Left renal pelvis (tissue), 4 donors: ENCODE measurements at places on chromosomes 4 and X.

DNA sequence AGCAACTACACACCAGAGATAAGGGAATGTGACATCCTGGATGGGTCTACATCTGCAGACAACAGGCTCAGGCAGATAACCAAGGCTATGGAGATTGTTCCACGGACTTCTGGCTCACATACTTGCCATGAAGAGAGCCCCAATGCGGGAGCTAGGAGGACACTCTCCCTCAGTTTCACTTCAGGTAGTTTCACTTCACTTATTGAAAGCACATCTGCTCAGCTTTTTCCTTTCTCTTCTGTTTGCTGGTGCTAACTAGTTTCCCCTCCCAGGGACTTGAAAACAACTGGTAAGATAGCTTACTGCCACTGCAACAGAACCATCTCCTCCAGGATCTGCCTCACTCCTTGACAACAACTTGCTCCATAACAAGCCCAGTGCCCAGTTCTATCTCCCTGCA lies 1.4 kb upstream of the CT47C1 start:
- DNase-seq: no peak

- DNase-seq: no peak
Measured at GRCh38 chr4:100504086-100504874, 13.5 kb downstream of the EMCN start.

- no peak for DNase-seq
Measured at GRCh38 chrX:82695066-82695465, 813.0 kb upstream of the POU3F4 start.

- no peak for DNase-seq
Measured at GRCh38 chr4:85759388-85759787, 284.4 kb downstream of the ARHGAP24 start.

DNA sequence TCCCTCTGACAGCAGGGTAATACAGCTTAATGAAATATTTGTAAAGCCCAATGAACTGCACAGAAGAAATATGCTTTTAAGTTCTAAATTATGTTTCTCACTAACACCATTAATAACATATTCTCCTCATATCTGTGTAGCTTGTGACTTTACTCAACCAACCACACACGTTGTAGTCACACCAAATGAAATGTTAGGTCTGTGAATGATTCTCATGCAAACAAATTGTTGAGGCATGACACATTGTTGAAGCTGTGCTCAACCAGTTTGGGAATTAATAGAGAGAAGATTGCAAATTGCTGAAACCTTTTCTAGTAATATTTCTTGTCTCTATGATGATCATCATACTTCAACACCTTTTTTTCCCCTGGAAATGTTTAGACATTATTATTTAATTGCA lies 645.9 kb downstream of the PCDH7 start:
- DNase-seq: no peak

DNA sequence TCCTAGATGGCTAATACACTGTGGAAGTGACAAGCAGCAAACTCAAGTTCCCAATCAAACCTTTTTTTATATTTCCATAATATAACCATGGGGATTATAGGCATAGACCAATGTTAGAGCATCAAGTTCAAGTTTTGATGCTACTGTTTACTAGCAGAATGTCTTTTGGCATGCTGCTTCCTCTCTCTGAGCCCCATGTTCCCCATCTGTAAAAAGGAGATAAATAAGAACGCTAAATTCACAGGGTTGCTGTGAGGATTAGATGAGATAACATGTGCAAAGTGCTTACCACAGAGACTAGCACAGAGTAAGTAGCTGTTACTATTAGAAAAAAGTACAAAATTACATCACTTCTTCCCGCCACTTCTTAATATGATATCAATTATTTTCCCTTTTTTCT lies 18.0 kb downstream of the MBNL3 start:
- no peak for DNase-seq

GRCh38 chr4:149755969-149756368 lies 59.7 kb downstream of the IQCM start:
- no peak for DNase-seq

DNA sequence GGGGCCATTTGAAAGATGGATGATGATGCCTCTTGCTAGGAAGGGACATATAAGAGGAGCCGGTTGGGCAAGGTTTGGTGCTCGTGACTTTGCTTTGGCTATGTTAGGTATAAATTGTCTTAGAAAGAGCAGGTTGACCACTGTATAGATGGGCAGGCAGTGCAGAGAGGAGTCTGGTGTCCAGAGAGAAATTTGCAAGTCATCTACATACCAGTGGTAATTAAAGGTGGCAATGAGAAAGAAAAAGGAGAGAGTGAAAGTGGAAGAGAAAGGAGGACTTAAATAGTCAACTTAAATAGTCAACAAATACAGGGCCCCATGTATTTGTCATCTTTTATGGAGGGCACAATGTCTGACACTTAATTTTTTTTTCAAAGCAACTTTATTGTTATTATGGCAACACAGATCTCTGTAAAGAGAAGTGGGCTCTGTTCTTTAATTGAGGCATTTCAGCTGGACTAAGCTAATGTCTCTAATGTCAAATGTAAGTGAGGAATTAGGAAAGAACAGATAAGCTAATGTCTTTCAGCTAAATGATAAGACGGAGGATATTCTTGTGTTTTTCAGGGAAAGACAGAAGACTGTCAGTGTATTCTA lies 75.4 kb upstream of the ANXA3 start:
- no peak for DNase-seq

GRCh38 chr4:183675625-183676024 lies 16.5 kb downstream of the TRAPPC11 start:
- DNase-seq: no peak

- no peak for DNase-seq
Measured at GRCh38 chr4:129231945-129232588, 136.1 kb downstream of the C4orf33 start.

DNA sequence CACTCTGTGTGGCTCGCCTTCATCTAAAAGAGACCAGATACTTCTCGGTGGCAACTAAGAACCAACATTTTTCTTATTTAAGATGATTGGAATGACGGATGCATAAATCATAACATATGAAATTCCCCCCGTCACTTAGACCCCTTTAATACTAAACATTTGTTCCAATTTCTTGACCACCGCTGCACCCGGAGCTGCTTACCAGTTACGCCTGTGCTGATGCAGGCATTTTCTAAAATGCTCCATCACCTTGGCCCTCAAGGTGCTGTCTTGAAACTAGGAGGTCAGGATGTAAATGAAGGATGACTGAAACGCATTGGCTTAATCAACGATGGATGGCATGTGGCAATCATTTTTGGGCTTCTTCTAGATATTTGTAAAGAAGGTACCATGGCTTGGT lies 130.0 kb downstream of the CPZ start:
- no peak for DNase-seq

- DNase-seq: no peak
Measured at GRCh38 chrX:55486736-55487135, 2.9 kb downstream of the USP51 start.

GRCh38 chr4:70334681-70335080 lies at the start of gene CABS1:
TSS of gene CABS1 (plus strand) at chr4:70334981. CDS start at chr4:70335040, 59 bp downstream.
- DNase-seq: no peak

DNA sequence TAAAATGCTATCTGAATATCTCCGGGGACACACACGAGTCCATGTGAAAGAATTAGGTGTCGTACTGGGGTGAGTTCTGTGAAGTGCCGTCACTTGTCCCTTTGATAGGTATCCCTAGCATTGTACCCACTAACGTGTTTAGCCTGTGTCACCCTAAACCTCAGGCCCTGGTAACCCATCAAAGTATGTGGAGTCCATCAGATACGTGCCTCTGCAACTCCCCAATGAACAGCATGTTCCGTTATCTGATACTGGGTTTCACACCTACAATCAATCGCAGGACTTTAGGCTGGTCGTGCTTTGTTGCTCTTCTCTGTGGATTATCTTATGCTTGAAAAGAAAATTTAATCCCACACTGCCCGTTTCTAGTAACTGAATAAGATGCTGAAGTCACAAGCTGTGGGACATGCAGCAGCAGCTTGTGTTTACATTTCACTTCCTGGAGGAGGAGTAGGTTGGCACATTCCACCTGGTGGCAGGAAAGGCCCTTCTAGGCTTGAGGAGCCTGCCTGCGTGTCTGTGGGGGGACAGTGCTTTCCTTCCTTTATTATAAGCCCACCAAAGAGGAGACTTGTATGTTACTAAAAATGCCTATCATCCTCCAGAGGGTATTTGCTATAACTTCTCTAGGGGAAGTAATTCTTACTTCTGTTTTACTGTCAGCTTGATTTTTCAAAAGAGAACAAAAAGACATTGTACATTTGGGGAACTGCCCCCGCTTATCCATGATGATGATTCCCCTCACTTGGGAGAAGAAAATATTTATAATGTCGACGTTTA lies 127.2 kb downstream of the FNIP2 start:
- no peak for DNase-seq

DNA sequence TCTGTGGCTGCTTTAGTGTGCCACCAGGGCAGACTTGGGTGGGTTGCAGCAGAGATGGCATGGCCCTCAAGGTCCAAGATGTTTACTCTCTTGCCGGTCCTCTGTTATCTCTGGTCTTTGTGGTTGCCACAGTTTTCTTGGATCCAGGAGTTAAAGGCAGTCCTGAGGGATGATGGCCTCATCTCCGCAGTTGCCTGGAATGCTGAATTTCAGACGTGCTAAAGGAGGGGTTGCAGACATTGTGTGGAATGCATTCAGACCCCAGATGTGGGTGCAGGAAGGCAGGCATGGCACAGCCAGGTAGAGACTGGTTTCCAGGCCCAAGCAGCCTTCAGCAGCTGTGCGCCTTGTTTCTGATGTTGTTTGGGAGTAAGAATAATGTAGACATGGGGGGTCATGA lies 64.4 kb downstream of the TBL1X start:
- no peak for DNase-seq

- DNase-seq: no peak
Measured at GRCh38 chrX:153495362-153495751, 577 bp downstream of the BGN start.

DNA sequence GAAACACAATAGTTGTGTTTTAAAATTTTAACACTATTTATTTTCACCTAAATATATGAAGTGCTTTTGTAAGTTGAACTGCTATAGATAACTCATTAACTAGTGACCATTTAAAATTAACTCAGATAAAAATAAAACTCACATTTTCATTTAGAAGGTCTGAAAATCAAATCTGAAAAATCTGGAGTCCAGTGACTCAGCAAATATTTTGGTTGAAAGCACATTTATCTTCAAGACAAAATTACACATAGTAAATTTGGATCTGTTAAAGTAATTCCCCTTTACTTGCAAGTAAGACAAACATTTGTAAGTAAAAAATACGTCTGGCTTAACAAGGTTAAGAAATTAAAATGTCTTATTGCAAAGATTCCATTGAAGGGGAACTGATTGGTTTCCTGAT lies 589.1 kb downstream of the TRIML1 start:
- DNase-seq: no peak

DNA sequence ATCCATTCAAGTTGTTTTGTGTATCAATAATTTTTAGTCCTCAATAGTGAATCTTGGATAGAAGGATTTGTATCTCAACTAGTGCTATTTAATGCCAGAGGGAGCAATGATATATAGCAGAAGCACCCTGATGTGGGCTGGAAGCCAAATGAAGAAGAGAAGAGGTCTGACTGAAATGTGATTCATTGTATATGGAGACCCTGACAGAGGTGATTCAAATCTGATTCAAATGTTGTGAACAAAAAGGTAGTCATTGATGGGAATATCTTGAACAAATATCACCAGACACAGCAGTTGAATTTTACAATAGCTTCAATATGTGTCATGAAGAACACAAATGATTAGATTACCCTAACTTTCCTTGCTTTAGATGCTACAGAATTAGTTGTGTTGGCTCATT lies 27.5 kb upstream of the SULT1B1 start:
- no peak for DNase-seq
